ENCODE measurements at places on chromosomes 1 and 21. TPM values are rescaled to one million over a fixed set of nuclear protein-coding genes. Genes with fewer than 3 reads are reported as not detected.
A peak's percentile ranks its signal among the peaks of the same experiment; 100 is the strongest.

DNA sequence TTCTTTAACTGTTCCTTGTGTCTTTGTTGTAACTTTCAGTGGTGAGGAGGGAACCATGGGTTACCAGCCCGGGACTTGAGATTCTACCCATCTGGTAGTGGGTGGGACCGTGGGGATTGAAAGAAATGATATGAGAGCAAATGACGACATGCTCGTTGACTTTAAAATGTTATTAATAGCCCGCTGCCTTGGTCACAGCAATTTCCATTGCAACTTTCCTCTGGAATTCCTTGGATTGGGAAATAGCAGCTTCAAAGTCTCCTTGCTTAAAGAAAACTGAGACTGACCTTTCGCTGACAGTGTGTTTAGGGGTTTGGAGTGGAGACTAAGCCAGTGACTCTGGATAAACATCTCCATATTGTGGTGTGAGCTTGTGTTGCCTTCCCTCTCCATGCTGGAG lies 44.2 kb upstream of the MARK1 start:
- no peak for DNase-seq

The RPS6KA1 gene
- 10.1 TPM for total RNA-seq

GRCh38 chr21:32083197-32083596 lies 195.7 kb downstream of the MIS18A start:
- peak; percentile 25 for DNase-seq

DNA sequence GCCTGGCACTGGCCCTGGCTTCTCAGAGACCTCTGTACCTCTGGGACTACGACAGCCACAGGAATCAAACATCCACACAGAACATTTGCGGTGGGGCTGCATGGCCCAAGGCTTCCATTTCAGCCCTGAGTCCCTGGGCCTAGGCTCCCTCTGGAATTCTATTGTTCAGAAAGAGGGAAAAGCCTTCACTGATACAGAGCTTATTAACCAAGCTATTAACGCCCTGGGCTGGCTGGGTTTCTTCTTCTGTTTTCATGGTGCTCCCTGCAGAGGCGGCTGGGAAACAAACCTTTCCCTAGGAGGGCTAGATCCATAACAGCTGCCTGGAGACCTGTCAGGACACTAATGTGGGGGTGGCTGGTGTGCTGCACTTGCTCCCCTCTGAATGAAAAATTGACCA lies 88.2 kb downstream of the KAZN start:
- no peak for DNase-seq

GRCh38 chr1:23624440-23624839 lies 65.1 kb upstream of the ID3 start:
- no peak for DNase-seq

DNA sequence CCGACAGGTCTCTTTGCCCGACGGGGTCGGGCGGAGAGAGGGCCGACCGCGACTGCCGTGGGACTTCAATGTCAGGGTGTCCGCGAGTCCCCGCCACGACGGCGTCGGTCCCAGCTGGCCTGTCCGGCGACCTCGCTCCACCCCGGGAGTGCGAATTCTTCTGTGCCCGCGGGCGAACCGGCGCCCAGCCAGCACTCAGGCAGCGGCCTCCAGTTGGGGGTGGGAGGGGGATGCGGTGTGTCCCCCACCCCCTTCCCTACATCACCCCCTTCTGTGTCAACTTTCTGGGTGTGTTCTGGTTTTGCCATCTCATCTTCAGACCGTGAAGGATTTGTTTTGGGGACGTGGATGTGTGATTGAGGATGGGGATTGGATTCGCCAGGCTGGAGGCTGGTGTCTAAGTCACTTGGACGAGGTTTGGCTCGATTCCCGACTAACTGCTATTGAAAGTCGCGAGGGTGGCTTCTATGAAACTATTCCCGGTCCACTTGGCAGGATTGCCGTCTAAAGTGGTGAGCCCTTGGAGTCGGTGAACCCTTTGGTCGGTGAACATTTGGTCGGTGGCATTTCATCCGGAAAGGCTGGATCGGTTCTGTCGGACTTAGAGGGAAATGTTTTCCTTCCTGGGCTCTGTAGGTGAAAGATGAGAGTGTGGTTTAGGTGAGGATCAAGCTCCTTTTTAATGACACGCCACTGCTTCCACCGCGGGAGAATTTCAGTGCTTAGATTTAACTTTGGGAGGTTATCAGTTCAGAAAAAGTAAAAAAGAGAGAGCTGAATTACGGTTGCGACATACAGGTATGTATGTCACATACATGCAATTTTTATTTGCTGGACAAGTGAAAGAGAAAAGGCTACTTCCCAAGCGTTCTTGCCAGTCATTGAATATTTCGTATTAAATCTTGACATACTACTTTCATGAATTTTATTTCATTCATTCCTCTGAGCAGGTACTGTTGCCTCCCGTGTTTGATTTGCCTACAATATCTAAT lies 771 bp downstream of the ABCD3 start:
- DNase-seq = peak; percentile 53

GRCh38 chr1:21896026-21896425 lies 41.1 kb downstream of the HSPG2 start:
- no peak for DNase-seq

Measured in MG63 (cell line).